GM03348 (cell line): ENCODE measurements at places on chromosomes 7 and 10.
A peak's percentile ranks its signal among the peaks of the same experiment; 100 is the strongest.

DNA sequence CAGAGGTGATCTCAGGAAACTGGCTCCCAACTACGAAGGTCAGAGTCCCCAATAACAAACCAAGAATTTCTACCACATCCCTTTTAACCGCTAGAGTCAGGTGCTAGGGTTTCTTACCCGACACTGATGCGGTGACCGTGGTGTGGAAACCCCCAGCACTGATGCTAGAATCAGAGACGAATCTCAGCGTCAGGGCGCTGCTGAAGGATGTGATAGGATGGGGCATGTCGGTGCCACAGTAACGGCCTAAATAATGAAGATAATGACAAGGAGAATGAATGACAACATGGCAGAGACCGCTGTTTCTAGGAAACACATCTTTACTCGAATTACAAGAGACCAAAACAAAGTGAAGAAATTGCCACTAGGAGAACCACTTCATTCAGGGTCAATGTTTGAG, 131.1 kb upstream of the RSU1 start:
- no peak for DNase-seq

- DNase-seq: no peak
Observed at GRCh38 chr7:123211545-123211944, 11.8 kb upstream of the SLC13A1 start.

GRCh38 chr7:153065051-153065450, 305.5 kb downstream of the ACTR3B start:
- no peak for DNase-seq

- peak; percentile 60 for DNase-seq
Observed at GRCh38 chr10:70053841-70054288, 1.2 kb downstream of the MACROH2A2 start.

GRCh38 chr7:36967387-36967786, 243.1 kb upstream of the AOAH start:
- peak; percentile 81 for DNase-seq

GRCh38 chr10:125995726-125996304, 99.5 kb downstream of the FANK1 start:
- no peak for DNase-seq

- DNase-seq: no peak
Observed at GRCh38 chr10:128286762-128287500, 160.7 kb upstream of the MKI67 start.

DNA sequence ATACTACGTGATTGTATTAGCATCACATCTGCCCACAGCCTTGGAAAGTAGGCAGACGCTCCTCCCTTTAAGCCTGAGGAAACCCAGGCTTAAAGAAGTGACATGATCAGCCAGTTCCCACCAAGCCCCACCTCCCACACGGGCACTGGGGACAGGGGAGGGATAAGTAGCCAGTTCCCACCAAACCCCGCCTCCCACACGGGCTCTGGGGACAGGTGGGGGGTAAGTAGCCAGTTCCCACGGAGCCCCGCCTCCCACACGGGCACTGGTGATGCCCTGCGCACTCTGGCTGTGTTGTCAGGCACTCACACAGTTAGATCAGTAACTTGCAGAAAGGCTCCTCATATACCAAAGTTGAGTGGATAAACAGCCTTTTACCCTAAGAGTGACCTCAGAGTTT, 606.8 kb downstream of the PTPRN2 start:
- no peak for DNase-seq
